Cardiac muscle cell (in vitro differentiated cells and primary cell): ENCODE measurements at places on chromosomes 4 and X. TPM values are rescaled to one million over a fixed set of nuclear protein-coding genes. Genes with fewer than 3 reads are reported as not detected.

MTMR8 gene
- total RNA-seq: 1.6 and 1.8 TPM in 2 replicates

TRO gene
- 111 and 130 TPM in 2 replicates for total RNA-seq

F8A3 gene
- 0.63 TPM in 1 of 2 replicates, not detected in the other for total RNA-seq

SYTL5 gene
- total RNA-seq: 3.5 and 3.7 TPM in 2 replicates

TMA16 gene
- 36.2 and 45.3 TPM in 2 replicates for total RNA-seq

PPEF1 gene
- total RNA-seq: 0.30 TPM in 1 of 2 replicates, not detected in the other

SATL1 gene
- total RNA-seq: 0.60 and 0.99 TPM in 2 replicates

RAB39B gene
- 1.7 and 2.1 TPM in 2 replicates for total RNA-seq

DRD5 gene
- not detected in 2 replicates for total RNA-seq

PFKFB1 gene
- total RNA-seq: 0.33 and 0.99 TPM in 2 replicates

LPAR4 gene
- total RNA-seq: 0.77 and 0.85 TPM in 2 replicates

PACRGL gene
- 30.3 and 38.5 TPM in 2 replicates for total RNA-seq

HSFX1 gene
- 4.0 and 5.2 TPM in 2 replicates for total RNA-seq

DNA sequence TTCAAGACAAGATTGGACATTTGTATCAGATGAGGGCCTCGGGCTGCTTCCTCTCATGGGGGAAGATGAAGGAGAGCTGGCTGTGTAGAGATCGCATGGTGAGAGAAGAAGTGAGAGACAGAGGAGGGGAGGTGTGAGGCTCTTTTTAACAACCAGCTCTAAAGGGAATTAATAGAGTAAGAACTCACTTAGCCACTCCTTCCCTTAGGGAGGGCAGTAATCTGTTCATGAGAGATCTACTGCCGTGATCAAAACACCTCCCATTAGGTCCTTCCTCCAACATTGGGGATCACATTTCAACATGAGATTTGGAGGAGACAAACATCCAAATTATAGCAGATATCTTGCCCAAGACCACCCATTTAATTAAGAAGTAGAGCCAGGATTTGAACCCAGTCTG lies 97.0 kb downstream of the ARX start:
- no peaks in the 10 kb centered on the region for H3K27me3 ChIP-seq
- H3K4me1 ChIP-seq: no peaks in the 10 kb centered on the region
- H3K27ac ChIP-seq: no peak overlapping the region
- H3K4me3 ChIP-seq: no peak overlapping the region
- H3K36me3 ChIP-seq: no peaks in the 10 kb centered on the region

- H3K27me3 ChIP-seq: no peaks in the 10 kb centered on the region
- H3K27ac ChIP-seq: no peak overlapping the region
- peak; percentile 91 for DNase-seq
- no peak overlapping the region for H3K4me3 ChIP-seq
- H3K4me1 ChIP-seq: no peaks in the 10 kb centered on the region
Measured at GRCh38 chr4:159010563-159011260, 92.2 kb upstream of the RAPGEF2 start.

DNA sequence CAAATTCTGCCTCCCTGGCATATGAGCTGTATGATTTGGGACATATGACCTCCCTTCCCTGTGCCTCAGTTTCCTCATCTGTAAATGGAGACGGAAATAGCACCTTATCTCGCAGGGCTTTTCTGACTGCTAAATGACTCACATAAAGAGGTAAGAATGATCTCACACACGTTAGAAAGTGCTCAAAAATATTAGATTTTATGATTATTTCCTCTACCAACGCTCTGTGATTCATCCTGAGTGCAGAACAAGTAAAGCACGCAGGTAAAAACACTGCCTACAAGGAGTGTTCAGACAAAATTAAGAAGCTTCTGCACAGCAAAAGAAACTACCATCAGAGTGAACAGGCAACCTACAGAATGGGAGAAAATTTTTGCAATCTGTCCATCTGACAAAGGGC lies 21.1 kb downstream of the ACSL1 start:
- no peak overlapping the region for H3K27ac ChIP-seq
- peaks cover 39% of the 10 kb centered on the region for H3K4me1 ChIP-seq
- no peak overlapping the region for H3K4me3 ChIP-seq
- no peaks in the 10 kb centered on the region for H3K27me3 ChIP-seq
- DNase-seq: no peak

DNA sequence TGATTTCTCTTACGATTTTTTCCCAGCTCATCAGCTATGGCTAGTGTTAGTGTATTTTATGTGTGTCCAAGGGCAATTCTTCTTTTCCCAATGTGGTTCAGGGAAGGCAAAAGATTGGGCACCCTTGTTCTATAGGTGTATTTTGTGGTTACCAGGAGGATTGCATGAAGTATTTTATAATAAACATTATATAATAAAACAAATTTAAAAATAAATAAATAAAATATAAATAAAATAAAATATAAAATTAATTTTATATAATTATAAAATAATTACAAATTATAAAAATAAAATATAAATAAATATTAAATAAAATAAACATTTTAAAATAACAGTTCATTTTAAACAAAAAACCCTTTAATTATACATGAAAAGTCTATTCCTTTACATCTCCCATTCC lies 35.6 kb upstream of the UGT2B10 start:
- H3K4me1 ChIP-seq: no peaks in the 10 kb centered on the region
- no peak overlapping the region for H3K4me3 ChIP-seq
- H3K27me3 ChIP-seq: no peaks in the 10 kb centered on the region
- DNase-seq: no peak
- H3K36me3 ChIP-seq: no peaks in the 10 kb centered on the region
- no peak overlapping the region for H3K27ac ChIP-seq

- no peaks in the 10 kb centered on the region for H3K27me3 ChIP-seq
- no peak overlapping the region for H3K27ac ChIP-seq
- peak; percentile 41 for DNase-seq
Measured at GRCh38 chr4:123244137-123244536, 152.5 kb upstream of the SPRY1 start.

GRCh38 chrX:121592884-121593283 lies 545.5 kb downstream of the GLUD2 start:
- H3K4me3 ChIP-seq: no peak overlapping the region
- no peaks in the 10 kb centered on the region for H3K36me3 ChIP-seq
- H3K27me3 ChIP-seq: no peaks in the 10 kb centered on the region
- no peaks in the 10 kb centered on the region for H3K4me1 ChIP-seq
- H3K27ac ChIP-seq: no peak overlapping the region

DNA sequence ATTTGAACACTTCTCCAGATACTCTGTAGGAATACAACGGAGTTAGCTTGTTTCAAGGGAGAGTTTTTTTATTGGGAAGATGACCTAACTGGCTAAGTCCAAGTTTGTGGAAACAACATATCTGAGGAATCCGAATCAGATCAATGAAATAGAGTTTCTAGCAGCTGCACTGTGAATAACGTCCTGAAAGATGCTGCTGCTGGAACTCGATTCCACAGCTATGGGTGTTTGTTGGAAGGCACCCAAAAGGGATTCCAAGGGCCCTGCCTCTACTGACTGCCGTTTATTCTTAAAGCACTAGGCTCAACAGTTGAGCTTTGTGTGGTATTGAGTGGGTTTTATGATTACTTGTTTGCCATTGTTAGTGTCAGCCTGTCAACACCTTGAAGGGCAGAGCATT lies 6.6 kb upstream of the GBA3 start:
- H3K4me3 ChIP-seq: no peak overlapping the region
- DNase-seq: peak; percentile 77
- no peaks in the 10 kb centered on the region for H3K4me1 ChIP-seq
- H3K27me3 ChIP-seq: no peaks in the 10 kb centered on the region

GRCh38 chr4:10413177-10413576 lies 44.0 kb downstream of the ZNF518B start:
- H3K4me1 ChIP-seq: peaks cover 24% of the 10 kb centered on the region
- DNase-seq: no peak
- no peaks in the 10 kb centered on the region for H3K27me3 ChIP-seq

GRCh38 chrX:69154051-69154450 lies 11.2 kb downstream of the PJA1 start:
- no peak overlapping the region for H3K4me3 ChIP-seq
- no peaks in the 10 kb centered on the region for H3K36me3 ChIP-seq
- no peaks in the 10 kb centered on the region for H3K27me3 ChIP-seq
- peaks cover 11% of the 10 kb centered on the region for H3K4me1 ChIP-seq
- H3K27ac ChIP-seq: peak overlapping the region; percentile 94

DNA sequence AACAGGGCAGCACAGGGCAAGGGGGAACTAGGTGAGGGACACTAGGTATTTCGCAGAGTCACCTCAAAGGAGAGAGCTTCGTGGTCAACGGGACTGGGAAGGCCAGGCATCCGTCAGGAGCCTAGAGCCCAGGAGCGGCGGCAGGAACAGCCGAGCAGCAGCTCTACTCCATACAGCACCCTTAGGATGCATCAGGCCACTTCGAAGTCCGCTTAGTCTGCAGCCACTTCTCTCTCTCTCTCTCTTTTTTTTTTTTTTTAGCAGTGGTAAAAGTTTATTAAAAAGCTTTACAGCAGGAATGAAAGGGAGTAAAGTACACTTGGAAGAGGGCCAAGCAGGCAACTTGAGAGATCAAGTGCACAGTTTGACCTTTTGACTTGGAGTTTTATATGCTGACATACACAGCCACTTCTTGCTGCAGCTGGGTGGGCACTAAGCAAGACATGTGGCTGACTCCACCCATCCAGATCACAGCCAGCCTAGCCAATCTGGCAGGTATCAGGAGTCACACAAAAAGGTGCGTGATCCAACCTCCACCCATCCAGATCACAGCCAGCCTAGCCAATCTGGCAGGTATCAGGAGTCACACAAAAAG lies 209.7 kb upstream of the RADX start:
- no peak overlapping the region for H3K27ac ChIP-seq
- DNase-seq: no peak
- H3K4me3 ChIP-seq: no peak overlapping the region
- H3K27me3 ChIP-seq: no peaks in the 10 kb centered on the region
- no peaks in the 10 kb centered on the region for H3K4me1 ChIP-seq

GRCh38 chr4:44583393-44583792 lies 68.0 kb downstream of the YIPF7 start:
- H3K27ac ChIP-seq: no peak overlapping the region
- H3K36me3 ChIP-seq: no peaks in the 10 kb centered on the region
- DNase-seq: no peak
- H3K4me3 ChIP-seq: no peak overlapping the region
- no peaks in the 10 kb centered on the region for H3K4me1 ChIP-seq

- no peak overlapping the region for H3K4me3 ChIP-seq
- no peaks in the 10 kb centered on the region for H3K27me3 ChIP-seq
- no peak overlapping the region for H3K27ac ChIP-seq
- no peaks in the 10 kb centered on the region for H3K36me3 ChIP-seq
- peak; percentile 3 for DNase-seq
- H3K4me1 ChIP-seq: no peaks in the 10 kb centered on the region
Measured at GRCh38 chr4:92382128-92382527, 78.4 kb downstream of the GRID2 start.

DNA sequence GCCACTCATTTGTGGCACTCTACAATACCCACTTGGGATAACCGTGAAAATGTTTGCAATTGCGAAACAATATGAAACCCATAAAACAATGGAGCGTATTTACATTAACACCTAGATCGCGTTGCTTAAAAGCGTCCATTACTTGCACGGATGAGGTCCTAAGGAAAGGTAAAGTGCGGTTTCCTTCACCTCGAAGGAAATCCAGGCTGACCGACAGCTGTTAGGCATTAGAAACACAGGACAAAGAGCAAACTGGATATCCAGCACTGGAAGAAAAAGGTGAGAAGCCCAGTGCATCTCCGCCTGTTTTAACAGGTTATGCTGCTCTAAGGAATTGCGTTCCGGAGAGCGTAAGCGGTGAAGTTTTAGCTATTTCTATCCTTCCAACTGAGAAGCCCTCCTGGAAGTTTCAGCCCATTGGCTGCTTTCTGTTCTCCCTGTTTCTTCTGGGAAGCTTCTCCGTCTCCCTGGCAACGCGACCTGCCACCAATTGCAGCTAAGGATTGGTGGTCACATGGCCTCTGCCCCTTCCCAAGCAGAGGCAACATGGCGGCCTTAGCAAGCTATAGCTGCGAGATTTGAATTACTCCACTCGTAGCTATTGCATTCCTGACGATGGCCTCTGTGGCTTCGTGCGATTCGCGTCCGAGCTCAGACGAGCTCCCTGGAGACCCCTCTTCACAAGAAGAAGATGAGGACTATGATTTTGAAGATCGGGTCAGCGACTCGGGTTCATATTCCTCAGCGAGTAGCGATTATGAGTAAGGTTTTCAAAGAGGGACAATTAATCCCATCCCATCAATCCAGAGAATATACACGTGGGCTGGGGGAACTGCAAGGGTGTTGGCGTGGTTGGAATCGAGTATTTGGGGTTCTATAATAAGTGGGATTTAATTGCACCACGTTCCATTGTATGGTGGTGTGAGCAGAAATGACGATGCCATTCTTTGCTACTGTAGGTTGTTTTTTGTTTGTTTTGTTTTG lies at the start of gene INTU:
Gene INTU, plus strand, starts transcription at position 538 of the 984 bp plus-strand sequence. Its CDS starts 78 bp downstream, at position 616.
- H3K4me3 ChIP-seq: peak within 1 kb of the TSS; percentile 42
- DNase-seq: peak; percentile 98
- H3K27ac ChIP-seq: peak within 1 kb of the TSS; percentile 76
- H3K4me1 ChIP-seq: peaks cover 7% of the 10 kb centered on the region
